ENCODE measurements at places on chromosomes 4 and X.

GRCh38 chr4:145566768-145567167 lies 52.4 kb upstream of the MMAA start:
- no peak for DNase-seq

- no peak for DNase-seq
These were observed 119.1 kb upstream of the PRDX4 start for GRCh38 chrX:23548164-23548563.

DNA sequence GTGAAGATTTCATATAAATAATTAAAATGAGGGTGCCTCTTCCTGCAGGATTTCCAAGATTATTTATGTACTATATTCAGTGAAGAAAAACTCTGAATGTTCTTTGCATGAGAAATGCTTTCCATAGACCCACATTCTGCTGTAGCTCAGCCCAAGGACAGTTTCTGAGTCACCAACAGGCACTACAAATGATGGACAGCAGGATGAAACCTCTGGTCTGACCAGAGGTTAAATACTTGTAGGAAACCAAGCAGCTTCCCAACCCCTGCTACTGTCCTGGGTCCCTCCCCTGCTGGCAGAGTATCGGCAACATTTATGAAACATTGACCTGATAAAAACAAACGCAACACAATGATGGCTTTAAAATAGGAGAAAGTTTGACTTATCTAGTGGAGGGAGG lies 73.1 kb downstream of the CXXC4 start:
- DNase-seq, result no peak

DNA sequence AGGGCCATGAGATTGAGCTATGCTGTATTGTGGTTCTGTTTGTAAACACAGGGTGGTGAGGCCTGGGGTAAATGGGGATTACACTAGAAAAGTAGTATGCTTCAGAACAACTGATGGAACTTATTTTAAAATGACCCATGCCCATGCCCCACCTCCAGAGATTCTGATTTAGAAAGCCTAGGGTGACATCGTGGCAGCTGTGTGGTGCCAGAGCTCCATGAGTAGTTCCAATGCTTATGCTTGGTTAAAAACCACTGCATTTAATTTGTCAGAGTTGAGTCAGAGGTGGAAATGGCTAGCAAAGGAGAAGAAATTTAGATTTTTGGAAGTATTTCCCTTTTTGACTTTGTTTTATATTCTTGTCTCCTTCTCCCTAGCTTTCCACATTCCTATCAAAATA lies 63.4 kb upstream of the PDE5A start:
- DNase-seq, result no peak

GRCh38 chr4:119221412-119221811 lies 8.9 kb downstream of the USP53 start:
- DNase-seq, result no peak

All from HAP-1 (cell line).